ENCODE measurements at places on chromosomes 12 and 14.

DNA sequence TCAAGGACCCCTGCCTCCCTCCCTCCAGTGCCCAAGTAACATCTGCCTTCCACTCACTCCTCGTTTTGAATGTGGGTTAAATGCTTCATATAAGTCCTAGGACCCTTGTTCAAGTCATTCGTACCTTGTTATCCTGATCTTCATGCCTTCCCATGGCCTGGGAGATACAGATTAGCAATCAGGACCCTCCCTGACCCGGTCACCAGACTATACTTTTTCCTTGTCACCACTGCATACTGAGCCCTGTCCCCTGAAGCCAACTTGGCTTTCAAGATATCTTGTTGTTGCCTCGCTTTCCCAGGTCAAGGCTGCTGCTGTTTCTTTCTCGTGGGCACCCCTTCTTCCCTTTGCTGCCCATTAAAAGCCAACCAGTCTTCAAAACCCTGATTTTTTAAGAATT is 208.5 kb downstream of the ANO2 start:
- DNase-seq, result no peak

DNA sequence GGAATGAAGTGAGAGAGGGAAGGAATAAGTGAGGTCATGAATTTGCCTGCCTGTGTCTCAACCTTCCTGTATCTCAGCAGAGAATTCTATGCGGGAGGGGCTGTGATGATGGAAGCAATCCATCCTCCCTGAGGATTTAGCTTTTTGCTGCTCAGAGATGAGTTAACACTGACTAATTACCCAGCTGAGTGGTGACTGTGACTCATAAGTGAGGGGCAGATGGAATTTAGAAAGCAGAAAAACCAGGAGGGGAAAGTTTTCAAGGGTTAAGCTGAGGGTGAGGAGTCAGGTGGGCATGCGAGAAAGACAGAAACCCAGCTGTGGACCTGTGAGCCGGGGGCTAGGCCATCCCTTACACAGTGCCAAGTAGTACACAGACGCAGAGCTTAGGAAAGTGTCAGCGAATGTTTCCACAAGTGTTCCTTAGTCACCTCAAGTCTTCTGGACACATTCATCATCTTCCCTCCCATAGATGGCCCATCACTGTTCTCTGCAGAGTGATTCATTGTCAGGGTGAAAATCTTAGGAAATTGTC is 277.9 kb downstream of the IPO8 start:
- DNase-seq, result no peak

DNA sequence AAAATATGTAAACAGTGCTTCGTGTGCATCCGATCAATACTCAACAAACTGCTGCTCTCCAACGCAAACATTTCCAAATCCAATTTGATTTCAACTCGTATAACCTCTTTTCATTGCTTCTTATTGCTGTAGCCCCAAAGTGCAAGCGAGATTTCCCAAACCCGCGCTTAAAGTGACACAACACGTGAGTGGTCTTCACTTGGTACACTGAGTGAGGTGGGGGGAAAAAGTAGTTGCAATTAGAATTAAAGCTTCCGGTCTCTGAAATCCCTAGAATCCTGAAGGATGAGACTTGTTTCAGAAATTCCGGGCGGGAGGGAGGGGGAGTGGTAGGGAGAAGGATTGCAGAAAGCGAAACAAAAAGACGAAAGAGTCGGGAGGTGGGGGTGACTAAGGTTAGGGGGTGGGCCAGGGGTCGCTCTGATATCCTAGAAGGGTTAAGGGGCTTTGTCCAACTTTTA is 387.5 kb downstream of the BCAT1 start:
- DNase-seq, result no peak

DNA sequence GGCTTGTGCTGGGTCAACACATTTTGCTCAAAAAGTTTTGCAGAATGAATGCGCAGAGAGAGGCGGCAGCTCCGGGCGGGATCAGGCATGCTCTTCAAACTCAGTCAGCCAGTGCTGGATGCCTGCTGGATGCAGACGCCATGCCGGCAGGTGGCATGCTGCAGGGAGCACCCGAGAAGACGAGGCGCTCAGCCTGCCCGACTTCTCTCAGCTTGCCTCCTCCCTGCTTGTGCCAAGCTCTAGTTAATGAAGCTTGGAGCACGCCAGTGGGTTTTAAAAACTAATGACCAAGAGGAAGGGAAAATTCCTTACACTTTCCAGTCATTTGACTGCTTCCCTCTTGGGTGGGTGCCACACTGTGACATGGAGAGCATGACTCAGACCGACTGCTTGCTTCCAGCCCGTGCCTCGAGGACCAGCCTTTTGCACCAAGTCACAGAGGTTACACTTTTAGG is 39.8 kb downstream of the SLC24A4 start:
- peak; percentile 27 for DNase-seq

DNA sequence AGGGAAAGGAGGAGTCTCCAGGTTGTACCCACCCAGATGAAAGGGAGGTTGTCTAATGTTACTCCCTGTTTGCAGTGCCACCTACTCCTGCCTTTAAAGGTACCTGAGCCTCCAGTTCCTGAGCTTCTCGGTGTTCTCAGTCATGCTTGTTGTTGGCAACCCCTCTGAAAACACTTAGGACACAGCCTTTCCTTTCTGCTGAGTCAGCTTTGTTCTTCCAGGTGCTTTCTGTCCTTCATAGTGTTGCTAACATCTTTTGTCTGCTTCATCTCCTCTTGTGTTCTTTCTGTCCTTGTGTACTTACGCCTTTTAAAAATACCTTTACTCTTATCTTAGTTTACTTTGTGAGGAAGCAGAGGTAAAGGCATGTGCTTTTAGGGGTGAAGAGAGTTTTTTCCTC is 97.0 kb upstream of the NEDD1 start:
- DNase-seq, result no peak

- DNase-seq, result no peak
Measured at GRCh38 chr14:55749201-55749812, 169.3 kb downstream of the KTN1 start.

- no peak for DNase-seq
Measured at GRCh38 chr12:73514672-73515071, 1023.0 kb upstream of the ATXN7L3B start.

GRCh38 chr14:102320033-102320660 is 601 bp downstream of the ZNF839 start:
- peak; percentile 82 for DNase-seq

DNA sequence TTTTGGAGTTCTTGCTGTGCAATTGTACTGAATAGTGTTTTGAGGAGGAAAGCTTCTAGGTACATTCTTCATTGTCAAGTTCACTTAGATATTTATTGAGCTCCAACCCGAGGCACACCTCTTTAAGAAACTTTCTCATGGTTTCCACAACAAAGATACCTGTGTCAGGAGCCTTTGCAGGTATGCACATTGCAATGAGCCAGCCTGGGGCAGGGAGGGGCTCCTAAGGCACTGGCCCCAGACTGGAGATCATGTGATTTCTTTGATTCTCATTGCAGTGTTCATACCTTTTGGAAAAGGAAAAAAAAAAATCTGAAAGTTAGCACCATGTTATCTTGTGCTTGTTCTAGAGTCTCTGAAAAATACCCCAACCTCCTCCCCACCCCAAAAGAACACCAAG is 80.3 kb downstream of the PRMT8 start:
- peak; percentile 19 for DNase-seq
